Smooth muscle cell of the brain vasculature (primary cell): ENCODE measurements at places on chromosomes 7 and 10.

GRCh38 chr7:7694542-7694941, 23.9 kb downstream of the RPA3 start:
- DNase-seq: no peak

DNA sequence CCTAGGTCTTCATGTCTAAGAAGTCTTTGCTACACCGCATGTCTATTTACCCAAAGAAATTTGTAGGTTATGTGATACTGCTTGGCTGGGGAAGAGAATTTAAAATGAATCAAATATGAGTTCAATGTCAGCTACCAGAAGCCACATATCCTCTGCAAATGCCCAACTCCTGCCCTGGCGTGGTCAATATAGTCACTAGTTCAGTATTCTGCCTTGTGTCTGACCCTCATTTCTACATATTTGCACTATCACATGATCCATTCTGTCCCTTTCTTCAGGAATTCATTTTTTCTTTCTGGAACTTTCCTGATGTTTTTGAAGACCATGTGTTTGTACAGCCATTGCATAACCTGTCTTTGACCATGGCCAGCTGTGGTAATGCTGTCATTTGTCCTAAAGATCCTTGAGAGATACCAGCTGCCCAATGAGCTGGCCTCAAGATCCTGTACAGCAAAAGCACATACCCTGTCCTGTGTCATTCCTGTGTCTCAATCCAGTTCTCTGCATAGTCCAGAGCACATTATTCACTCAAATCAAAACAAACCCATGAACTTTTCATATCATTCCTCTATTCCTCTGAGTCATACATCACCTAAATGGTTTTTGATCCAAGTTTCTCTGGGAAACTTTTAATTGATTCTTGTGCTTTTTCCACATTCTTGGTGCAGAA, 524.5 kb downstream of the PARD3 start:
- DNase-seq: no peak

DNA sequence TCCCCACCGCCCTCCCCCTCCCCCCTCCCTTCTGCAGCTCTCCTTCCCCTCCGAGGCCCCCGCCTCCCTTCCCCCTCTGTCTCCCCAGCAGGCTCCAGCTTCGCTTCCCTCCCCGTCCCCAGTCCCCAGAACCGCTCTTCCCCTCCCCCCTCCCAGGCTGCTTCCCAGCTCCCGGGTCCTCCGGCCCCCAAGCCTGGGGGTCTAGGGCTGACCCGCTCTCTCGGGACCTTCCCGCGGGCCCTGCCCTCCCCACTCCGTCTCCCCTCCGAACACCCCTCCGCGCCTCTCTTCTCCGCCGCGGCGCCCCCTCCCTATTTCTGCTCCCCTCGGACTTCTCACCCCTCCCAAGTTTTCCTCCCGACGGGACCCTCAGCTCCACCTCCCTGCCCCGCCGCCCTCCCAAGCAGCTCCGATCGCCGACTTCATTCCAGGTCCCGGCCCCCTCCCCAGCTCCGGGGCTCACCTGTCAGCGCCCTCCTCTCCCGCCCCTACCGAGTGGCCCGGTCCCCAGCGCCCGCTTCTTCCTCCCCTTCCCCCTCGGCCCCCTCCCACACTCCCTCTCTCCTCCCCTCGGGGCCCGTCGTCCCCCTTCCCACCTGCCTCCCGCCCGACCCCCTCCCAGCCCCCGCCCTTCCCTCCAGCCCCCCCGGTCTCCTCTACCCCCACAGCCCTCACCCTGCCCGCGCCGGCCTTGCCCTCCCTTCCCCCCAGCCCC, 990 bp downstream of the ZNF467 start:
- DNase-seq: no peak

DNA sequence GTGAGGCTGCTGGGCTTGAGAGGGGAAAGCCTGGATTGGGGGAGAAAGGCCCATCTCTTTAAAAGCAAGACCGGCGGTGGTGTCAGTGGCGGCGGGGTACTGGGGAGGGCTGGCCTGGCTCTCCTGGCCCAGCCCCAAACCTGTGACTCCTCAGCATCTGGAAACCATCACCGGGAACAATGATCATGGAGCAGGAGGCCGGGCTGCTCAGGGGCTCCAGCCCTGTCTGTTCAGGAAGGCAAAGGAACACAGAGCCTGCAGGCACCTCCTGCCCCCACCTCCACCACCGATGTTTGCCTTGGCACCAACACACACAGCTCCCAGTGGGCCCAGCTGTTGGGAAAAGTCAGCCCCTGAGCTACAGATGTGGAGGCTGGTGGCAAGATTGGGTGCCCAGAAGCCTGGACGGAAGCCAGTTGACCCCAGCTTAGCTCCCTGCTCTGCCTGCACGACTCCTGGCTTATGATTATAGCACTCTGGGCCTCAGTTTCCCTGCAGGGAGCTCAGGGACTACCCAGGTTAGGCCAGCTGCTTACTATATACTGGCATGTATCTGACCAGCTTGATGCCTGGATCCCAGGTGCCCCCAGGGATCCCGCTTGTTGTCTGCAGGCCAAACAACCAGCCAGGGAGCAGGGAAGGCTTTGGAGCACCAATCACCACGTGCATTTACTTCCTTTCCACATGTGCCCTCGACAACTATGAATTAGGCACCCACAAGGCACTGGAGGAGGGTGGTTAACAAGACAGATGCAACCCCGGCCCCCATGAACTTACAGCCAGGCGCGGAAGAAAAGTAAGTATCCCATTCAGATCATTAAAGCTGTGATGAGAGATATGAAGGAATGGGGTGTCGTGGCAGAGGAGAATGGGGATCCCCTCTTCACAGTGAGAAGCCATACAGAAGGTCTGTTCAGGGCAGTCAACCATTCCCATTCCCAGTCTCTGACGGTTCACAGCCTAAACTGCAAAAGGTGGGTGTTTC, 37.3 kb downstream of the ZCCHC24 start:
- peak; percentile 84 for DNase-seq

DNA sequence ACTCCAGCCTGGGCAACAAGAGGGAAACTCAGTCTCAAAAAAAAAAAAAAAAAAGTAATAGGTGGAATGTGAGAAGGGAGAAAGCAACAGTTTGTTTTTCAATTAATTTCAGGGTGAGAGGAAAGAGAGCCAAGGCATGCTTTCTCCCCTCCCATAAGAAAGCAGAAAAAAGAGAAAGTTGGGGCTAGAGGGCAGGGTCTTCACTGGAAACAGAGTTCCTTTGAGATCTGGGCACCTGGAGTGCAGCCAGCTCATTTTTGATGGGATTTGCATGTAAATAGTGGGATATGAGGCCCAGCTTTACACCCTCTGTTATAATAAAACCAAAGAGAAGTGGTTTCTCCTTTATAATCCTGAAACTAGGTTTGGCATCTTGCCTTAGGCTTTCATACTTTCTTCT, 13.8 kb upstream of the STOX1 start:
- DNase-seq: no peak

GRCh38 chr7:82384779-82385178, 58.8 kb downstream of the CACNA2D1 start:
- DNase-seq: no peak

DNA sequence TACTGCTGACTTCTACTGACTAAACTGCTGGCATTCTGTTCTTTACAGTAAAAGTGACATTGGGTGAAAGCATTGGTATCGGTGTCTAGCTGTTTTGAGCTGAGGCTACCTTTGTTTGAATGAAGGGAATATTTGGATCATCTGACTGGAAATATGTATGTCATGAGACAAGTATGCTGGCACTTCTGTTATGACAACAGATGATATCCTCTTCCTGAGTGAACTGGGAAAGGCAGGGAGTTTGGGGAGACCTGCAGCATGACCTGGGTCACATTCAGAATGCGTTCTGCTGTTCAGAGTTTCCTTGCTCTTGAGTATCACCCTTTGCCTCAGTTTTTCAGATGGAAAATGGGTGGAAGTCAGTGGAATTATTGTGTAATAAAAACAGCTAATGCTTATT, 81.8 kb downstream of the PLCE1 start:
- DNase-seq: no peak

DNA sequence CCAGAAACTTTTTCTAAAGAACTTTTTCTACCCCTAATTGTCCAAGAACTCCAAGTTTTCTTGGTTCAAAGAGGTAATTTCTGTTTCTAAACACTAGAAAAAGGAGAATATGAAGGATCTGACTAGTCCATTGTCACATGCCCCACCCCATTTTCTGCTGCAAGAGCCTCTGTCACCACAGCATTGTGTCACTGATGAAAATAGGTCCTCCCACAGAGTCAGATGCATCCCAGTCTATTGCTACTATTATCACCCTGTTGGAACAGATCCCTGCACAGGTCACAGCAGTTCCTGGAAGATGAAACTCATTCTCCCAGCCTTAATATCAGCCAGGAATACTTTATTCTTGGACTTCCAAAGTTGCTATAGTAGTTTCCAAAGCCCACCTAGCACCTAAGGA, 7.5 kb upstream of the CFTR start:
- no peak for DNase-seq

DNA sequence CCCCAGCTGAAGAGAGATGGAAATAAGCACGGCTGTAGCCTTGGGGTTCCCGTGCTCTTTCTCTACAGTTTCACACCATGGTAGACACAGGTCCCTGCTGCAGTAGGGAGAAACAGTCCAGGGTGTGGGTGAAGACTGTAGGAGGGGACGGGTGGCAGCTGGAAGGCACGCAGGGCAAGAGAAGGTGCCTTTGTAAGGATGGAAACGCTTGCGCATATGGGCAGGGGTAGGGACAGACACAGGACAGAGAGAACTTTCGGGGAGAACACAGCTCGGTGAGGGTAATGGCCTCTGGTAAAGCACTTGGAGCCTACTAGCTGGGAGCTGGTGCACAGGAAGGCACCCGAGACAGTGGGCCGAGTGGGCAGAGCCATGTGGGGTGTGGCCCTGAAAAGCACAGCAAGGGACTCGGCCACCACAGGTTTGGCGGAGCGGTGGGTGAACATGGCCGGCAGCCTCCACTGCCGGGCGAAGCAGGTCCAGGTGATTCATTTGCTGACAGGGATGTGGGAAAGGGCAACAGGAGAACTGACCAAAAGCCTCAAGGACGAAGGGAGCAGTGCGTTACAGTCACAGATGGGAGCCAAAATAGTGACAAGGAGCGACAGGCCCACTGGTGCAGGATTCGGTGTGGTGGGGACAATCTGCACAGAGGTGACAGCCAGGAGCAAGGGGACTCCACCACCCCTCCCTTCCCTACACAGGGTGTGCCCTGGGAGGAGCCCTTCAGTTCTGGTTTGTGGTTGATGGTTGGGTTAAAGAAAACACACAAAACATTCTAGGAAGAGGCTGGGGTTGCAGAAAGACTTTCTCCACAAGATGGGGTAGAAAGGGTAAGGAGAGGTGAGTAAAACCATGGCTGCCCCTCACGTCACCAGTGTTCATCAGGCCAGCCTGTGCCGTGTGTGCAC, 97.1 kb downstream of the VOPP1 start:
- no peak for DNase-seq

DNA sequence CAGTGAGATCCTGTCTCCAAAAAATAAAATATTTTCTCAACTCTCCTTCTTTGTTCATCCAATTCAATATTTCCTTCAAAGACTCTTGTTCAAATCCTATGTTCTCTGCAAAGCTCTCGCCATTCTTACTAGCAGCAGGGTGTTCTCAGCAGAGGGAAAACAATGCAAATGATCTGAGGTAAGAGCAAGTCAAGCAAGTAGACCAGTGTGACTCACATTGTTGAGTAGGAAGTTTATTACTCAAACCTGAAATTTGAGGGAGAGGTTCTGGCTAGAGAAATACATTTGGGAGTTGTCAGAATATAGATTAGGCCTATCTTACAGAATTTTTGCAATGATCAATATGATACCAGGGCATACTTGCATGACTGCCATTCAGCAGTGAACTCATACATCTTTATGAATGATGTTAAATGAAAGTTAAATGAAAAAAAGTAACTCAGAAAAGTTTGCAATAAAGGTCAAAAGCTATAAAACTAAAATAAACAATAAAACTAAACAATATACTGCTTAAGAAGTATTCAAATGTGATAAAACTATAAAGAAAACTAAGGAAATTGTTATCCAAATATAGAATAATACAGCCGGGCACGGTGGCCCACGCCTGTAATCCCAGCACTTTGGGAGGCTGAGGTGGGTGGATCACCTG, 5.8 kb downstream of the IDE start:
- no peak for DNase-seq

DNA sequence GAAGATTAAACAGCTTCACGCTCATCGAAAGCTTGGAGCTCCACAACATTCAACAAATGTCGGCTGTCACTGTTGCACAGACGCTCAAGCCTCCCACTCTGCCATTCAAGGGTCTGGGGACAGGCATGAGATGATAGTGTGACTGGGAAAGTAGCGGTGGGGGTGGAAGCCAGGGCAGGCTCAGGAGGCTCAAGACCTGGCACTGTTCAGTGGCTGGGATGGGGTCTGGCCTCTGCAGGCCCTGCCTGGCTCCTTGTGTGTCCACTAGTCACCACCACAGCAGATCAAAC, 13.5 kb upstream of the GTPBP4 start:
- DNase-seq: no peak

DNA sequence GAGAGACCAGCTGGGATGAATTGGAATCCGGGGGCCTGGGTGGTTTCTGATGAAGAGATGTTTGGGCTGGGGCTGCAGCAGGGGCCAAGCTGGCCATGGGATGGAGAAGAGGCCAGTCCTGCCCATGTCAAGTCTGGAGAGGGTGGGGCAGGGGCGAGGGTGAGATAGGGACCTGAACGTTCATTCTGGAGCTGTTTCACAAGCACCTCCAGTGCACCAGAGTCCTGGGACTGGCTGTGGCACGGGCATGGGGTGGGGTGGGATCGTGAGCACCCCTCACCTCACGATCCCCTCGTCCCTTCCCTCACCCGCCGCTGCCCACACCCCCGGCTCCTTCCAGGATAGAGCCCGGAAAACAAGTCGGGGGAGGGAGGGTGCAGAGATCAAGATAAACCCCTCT, 25.8 kb upstream of the PSMG3 start:
- no peak for DNase-seq

- DNase-seq: no peak
Measured at GRCh38 chr7:102313997-102314780, 27.5 kb downstream of the SH2B2 start.

DNA sequence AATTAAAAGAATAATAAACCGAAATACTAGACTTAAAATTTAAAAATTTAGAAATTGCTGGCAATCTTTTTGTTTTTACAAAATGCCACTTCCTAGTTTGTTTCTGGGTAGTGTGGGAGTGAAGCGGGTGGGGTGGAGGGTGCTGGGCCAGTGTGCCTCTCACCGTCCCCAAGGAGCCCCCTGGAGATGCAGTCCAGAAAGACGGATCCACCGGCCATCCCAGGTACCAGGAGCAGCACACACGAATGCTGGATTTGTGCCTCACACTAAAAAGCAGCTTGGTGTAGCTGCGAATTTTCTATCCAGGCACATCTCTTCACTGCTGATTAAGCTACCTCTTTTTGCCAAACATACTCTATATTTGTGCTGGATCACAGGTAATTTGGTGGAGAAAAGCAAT, 618.1 kb downstream of the DNAJB6 start:
- no peak for DNase-seq

DNA sequence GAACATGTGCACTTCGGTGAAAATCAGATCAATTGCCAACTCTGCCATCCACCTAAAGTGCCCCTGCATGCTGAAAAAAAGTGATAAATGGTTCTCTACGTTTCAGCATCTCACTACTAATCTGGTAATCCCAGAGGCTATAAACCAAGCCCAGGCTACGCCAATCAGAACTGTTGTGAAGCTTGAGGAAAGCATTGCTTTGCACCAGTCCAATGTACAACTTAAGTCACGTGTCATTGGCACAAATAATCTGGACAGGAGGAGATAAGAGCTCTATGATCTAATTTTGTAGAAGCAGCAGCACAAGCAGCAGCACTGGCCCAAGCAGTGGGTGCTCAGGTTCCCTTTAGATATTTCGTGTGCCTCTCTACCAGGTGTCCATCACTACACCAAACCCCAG, 4.4 kb upstream of the EGR2 start:
- no peak for DNase-seq

GRCh38 chr10:77578583-77579227, 58.9 kb downstream of the KCNMA1 start:
- peak; percentile 43 for DNase-seq

- no peak for DNase-seq
Measured at GRCh38 chr10:14433147-14433546, 102.4 kb upstream of the FRMD4A start.
